ENCODE measurements at places on chromosomes 3 and 15. TPM values are rescaled to one million over a fixed set of nuclear protein-coding genes. Genes with fewer than 3 reads are reported as not detected.

Gene ARIH2
- 239 TPM for total RNA-seq

Gene RPL39L
- total RNA-seq, result 4.3 TPM

Gene KBTBD8
- 11.8 TPM for total RNA-seq

Gene DLL4
- total RNA-seq, result 0.16 TPM

Gene GRAMD2A
- total RNA-seq, result not detected

Gene GP9
- 8.6 TPM for total RNA-seq

Gene CRBN
- total RNA-seq, result 139 TPM

Gene ZNF660
- total RNA-seq, result 7.3 TPM

Gene ASB14
- not detected for total RNA-seq

Gene SLC15A2
- 0.78 TPM for total RNA-seq

Gene ARHGEF26
- not detected for total RNA-seq

Gene MRPS22
- total RNA-seq, result 39.1 TPM

Gene STRA6
- not detected for total RNA-seq

Gene CALML4
- total RNA-seq, result 3.9 TPM

Gene SYNPR
- not detected for total RNA-seq

Gene PLCH1
- total RNA-seq, result 0.26 TPM

Gene GHSR
- total RNA-seq, result 0.38 TPM

Gene HYAL3
- total RNA-seq, result 1.2 TPM

Gene KY
- not detected for total RNA-seq

Gene ANKRD63
- not detected for total RNA-seq

Gene GOLGA8J
- 1.2 TPM for total RNA-seq

Gene MRPL47
- total RNA-seq, result 30.8 TPM

Gene PXK
- 48.9 TPM for total RNA-seq

Gene SERPINI2
- not detected for total RNA-seq

Gene ZKSCAN7
- total RNA-seq, result 3.4 TPM

Gene MST1
- total RNA-seq, result 19.1 TPM

Gene DAZL
- not detected for total RNA-seq

Gene PCOLCE2
- not detected for total RNA-seq

Gene SCAANT1
- total RNA-seq, result 8.0 TPM

Gene MELTF
- 4.3 TPM for total RNA-seq

Gene KBTBD13
- not detected for total RNA-seq

Gene FAM81A
- total RNA-seq, result 1.0 TPM

Gene LAMB2
- 1.7 TPM for total RNA-seq

Gene ILDR1
- total RNA-seq, result not detected

Gene UBA3
- 87.7 TPM for total RNA-seq

Gene VILL
- 27.8 TPM for total RNA-seq

Gene IL17RB
- not detected for total RNA-seq

Gene C3orf85
- not detected for total RNA-seq

Gene PLSCR5
- total RNA-seq, result not detected

Gene MESD
- 14.7 TPM for total RNA-seq

Gene SETD2
- 104 TPM for total RNA-seq

Gene RARB
- not detected for total RNA-seq

Gene GPR15
- total RNA-seq, result 32.8 TPM

Gene GATM
- total RNA-seq, result 2.0 TPM

Data from natural killer cell (primary cell).